ENCODE measurements at places on chromosomes 16 and 17. TPM values are rescaled to one million over a fixed set of nuclear protein-coding genes. Genes with fewer than 3 reads are reported as not detected.

Gene ALDH3A2
- 14.9 TPM for total RNA-seq

Gene PRSS21
- 2.5 TPM for total RNA-seq

Gene KRT9
- total RNA-seq, result not detected

Gene DNAH17
- total RNA-seq, result 0.08 TPM

Gene SOST
- not detected for total RNA-seq

Gene TBX4
- total RNA-seq, result not detected

Gene RPAIN
- 80.0 TPM for total RNA-seq

Gene SLC6A2
- not detected for total RNA-seq

Gene TBC1D3H
- total RNA-seq, result not detected

Gene ATP6V0A1
- 8.3 TPM for total RNA-seq

Gene MPP2
- 9.6 TPM for total RNA-seq

Gene TM4SF5
- total RNA-seq, result not detected

Gene KRTAP9-4
- not detected for total RNA-seq

Gene SHBG
- not detected for total RNA-seq

Gene PDIA2
- total RNA-seq, result not detected

DNA sequence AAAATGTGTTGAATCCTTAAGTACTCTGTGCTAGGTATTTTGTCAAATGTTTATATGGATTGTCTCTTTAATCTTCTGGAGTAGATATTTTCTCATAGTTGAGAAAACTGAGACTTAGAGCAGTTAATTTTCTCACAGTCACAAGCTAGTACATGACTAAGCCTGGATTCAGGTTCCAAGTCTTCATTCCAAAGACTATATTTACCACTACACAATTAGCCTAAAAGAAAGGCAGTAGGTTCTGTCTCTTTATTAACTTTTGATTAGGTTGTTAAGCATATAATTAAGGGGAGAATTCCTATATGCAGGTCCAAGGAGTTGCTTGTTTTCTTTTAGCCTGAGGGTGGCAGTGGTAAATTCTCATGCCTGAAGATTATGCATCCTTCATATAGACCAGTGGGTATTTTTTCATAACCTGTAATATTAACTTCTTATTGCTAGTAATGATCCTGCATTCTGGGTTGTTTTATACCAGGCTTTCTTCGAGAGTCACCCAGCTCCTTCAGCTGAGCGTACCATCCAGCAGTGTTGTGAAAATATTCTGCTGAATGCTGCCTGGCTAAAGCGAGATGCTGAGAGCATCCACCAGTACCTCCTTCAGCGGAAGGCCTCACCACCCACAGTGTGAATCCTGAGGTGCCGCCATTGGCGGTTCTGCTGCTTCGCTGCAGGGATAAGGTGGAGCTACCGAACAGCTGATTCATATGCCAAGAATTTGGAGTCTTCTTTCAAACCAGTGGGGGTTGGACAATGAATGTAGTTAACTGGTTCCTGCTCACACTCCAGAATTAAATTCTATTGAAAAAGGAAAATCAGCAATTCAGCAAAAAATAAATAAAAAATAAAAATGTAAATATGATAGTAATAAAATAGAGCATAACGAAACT is 28.2 kb upstream of the KPNB1 start:
- no peak for DNase-seq

- no peak for DNase-seq
Observed at GRCh38 chr16:54506741-54507500, 220.3 kb upstream of the IRX3 start.

DNA sequence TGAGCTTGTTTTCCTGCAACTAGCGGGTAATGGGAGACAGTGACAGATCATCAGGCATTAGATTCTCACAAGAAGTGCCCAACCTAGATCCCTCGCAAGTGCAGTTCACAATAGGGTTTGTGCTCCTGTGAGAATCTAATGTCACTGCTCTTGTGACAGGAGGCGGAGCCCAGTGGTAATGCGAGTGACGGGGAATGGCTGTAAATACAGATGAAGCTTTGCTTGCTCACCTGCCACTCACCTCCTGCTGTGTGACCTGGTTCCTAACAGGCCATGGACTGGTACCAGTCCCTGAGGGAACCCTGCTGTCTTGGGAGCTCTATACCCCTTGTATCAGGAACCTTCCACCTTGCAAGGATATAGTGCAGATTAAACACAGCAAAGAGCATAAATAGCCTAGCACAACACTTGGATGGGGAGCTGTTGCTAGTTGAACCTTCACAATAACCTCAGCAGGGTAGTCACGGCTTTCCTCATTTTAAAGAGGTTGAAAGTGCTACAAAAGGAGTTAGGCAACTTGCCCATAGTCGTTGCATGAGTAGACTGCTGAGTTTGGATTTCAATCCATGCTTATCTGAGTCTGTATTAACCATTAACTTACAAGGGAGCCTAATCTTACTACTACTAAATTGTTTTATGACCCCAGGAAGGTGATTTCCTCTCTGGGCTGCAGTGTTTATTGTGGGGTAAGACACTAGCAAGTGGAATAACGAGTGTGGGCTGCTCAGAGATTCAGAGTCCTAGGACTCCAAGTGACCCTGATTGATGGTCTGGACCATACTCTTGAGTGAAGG is 156.6 kb upstream of the ZFHX3 start:
- DNase-seq, result no peak

- DNase-seq, result no peak
Observed at GRCh38 chr17:2087597-2088211, 32.8 kb downstream of the HIC1 start.

- DNase-seq, result no peak
Observed at GRCh38 chr17:1648173-1648962, 1.3 kb downstream of the RILP start.

DNA sequence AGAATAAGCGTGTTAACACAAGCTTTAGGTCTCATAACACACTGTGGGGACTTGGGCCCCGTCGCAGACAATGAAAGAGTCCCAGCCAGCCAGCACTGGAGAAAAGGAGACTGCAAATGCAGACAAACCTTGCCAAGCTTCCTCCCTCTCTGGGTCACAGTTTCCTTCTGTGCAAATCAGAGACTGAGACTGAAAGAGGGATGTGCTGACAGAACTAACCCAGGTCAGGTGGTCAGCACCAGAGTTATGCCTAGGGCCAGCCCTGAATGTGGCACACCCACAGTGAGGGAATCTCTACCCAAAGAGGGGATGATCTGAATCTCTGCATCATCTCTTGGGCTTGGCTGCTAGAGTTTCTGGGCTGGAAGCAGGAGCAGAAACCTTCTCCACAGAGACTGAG is 282.3 kb upstream of the CCL2 start:
- DNase-seq, result no peak

DNA sequence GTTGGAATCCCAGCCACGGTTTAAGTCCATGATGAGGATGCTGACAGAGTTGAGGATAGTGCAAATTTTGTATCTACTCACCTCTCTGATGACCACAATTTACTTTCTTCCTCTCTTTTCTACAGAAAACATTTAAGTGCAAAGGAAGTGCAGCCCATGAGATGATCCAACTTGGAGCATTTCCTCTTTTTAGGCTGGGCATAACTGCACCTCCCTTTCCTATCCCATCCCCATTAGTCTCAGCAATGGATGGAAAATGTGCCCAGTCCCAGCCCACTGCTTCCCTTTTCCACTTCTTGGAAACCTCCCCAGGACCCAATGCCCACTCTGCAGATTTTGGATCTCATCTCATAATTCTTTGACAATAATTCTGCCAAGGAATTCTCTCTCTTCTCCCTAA is 16.6 kb upstream of the CCL8 start:
- DNase-seq, result no peak

- no peak for DNase-seq
Observed at GRCh38 chr17:72978593-72979218, 113.8 kb downstream of the SLC39A11 start.

DNA sequence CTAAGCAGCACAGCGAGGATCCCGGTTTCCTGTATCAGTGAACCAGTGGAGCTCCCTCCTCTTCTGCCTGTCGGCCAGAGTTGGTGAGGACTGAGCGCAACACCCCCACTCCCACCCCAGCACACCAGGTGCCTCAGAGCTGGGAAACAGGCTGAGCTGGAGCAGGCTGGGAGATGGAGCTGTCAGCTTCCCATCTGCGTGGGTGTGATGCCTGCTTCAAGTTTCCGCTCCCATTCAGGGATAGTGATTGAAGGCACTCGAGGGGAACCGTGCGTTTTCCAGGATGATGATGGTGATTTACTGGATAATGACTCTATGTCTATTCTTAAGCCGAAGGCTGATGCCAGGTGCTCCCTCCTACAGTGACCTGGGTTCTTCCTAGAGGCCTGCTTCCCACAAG is 144.5 kb downstream of the TMEM132E start:
- no peak for DNase-seq

DNA sequence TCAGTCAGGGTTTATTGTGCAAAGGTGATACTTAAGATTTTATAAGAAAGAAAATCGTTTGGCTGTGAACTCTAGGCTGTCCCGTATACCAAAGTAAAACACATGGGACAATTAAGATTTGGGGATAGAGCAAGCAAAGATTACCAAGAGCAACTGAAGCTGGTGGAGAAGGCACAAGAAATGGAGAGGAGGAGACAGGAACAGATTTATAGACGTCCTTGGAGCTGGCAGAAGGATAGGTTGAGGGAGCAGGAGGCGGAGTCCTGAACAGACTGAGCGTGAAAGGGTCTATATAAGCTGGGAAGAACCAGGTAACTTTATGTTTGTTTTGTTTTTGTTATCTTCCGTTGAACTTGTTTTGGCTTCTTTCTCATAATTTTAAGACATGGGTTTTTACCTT is 3.8 kb downstream of the TNRC6C start:
- DNase-seq, result no peak

GRCh38 chr16:50659806-50660205 is 21.3 kb downstream of the SNX20 start:
- DNase-seq, result no peak

GRCh38 chr17:70658317-70658716 is 489.0 kb downstream of the KCNJ2 start:
- no peak for DNase-seq

GRCh38 chr17:58421711-58422110 is 4.4 kb upstream of the RNF43 start:
- DNase-seq, result no peak

GRCh38 chr17:66829883-66830282 is 5.0 kb upstream of the CACNG5 start:
- DNase-seq, result no peak

- no peak for DNase-seq
Observed at GRCh38 chr17:34201225-34201624, 53.9 kb upstream of the CCL2 start.

DNA sequence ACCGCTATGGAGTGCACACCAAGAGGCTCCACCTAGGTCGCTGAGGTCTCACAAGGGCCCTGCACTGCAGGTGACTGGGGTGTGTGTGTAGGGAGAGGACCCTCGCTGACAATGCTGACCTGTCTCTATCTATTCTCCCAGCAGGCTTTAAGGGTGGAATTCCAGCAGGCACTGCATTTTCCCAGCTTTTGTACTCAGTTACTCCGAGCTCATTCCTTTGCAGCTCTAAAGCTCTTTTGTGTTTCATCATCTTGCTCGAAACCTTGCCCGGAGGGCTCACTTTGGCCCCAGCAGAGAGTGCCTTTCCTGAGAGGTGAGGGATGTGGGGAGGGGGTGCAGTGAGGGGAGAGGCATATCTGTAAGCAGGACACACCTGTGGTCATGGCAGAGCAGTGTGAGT is 39.3 kb downstream of the SMPD3 start:
- no peak for DNase-seq

DNA sequence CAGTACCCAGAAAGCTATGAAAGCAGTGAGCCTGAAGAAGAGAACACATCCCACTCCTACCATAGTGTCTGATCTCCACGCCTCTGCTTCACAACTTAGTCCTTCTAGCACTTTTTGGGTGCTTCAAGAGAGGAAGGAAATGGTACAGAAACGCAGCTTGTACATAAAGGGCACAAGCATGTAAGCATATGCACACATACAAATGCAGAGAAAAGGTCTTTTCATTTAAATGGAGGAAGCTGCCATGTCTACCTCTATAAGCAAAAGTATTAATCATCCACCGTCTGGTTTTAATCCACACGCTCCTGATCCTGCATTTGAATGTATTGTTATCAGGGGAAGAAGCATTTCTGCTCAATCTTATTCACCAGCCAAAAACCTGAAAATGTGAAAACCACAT is 100.7 kb downstream of the HIC1 start:
- DNase-seq, result no peak

DNA sequence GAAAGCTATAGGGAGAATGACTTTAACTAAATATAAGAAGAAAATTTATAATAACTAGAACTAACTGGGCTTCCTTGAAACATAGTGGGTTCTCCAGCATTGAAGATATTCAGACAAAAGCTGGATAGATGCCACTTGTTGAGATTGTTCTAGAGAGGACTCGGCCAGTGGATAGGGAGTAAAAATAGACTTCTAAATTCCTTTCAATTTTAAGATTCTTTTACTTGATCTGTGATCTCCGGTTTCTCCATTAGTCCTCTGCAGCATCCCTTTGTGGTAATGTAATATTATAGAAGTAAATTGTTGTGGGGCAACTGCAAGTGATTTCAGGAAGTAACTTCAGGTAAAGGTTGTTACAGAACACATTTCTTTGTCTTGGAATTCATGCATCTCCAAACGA is 10.3 kb upstream of the RARA start:
- no peak for DNase-seq

DNA sequence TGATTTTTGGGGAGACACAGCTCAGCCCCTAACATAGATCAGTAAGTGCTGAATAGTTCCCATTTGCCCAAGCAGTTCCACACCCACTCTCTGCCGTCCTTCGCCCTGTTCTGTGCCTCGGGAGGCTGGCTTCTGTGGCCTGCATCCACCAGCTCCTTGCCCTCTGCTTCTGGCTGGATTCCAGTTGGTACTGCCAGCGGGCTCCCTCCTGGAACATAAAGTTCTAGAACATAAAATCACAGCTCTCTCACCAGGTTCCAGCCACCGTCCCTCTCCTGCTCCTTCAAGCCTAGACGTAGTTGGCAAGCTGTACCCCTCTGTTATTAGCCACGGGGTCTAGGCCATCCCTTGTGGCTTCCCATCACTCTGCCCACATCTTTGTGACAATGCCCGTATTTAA is 3.9 kb upstream of the MRPS23 start:
- DNase-seq, result no peak

- DNase-seq, result no peak
Observed at GRCh38 chr16:19672378-19672777, 45.6 kb downstream of the KNOP1 start.

- no peak for DNase-seq
Observed at GRCh38 chr17:29595107-29595942, 2.4 kb downstream of the ANKRD13B start.

GRCh38 chr16:54454616-54455015 is 168.0 kb upstream of the IRX3 start:
- DNase-seq, result no peak

DNA sequence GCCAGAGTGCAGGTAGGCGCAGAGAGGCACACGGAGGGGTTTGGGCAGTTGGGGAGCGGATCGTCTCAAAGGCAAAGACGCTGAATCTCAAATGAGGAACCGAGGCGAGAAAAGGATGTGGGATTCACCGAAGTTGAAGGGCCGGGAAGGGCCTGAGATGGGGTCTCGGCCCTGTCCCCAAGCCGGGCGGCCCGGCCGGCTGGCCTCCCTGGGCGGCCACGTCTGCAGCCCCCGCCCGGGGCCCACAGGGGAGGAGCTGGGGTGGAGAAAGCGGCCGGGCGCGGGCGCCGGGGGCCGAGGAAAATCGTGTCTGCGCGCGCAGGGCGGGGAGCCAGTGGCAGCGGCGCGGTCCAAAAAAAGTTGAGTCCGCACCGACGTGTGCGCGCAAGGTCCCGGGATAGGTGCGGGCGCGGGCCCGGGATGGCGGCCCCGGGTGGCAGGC is 458 bp downstream of the SLC12A4 start:
- DNase-seq, result no peak

- DNase-seq, result peak; percentile 60
Observed at GRCh38 chr17:31394544-31394943, 3.1 kb downstream of the RAB11FIP4 start.

- DNase-seq, result no peak
Observed at GRCh38 chr17:73357318-73357717, 45.5 kb upstream of the CDC42EP4 start.

- no peak for DNase-seq
Observed at GRCh38 chr17:4540224-4540651, 14.9 kb downstream of the MYBBP1A start.

All from CD8-positive, alpha-beta T cell (primary cell).